Cortex of kidney (tissue), 1 donor: ENCODE measurements at places on chromosomes 3 and 15.

DNA sequence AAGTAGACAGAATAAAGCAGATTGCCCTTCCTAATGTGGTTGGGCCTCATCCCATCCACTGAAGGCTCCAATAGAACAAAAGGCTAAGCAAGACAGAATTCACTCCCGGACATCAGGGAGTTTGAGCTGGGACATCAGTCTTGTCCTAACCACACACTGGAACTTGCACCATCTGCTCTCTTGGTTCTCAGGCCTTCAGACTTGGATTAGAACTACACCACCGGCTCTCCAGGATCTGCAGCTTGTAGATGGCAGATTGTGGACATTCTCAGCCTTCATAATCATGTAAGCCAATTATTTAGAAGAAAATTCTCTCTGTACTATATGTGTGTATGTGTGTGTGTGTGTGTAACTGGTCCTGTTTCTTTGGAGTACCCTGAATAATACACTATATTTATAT, 394.7 kb upstream of the LMCD1 start:
- DNase-seq, result no peak

GRCh38 chr3:11392014-11392859, 120.0 kb downstream of the ATG7 start:
- DNase-seq, result no peak

GRCh38 chr3:148651549-148651948, 46.2 kb upstream of the AGTR1 start:
- DNase-seq, result no peak

DNA sequence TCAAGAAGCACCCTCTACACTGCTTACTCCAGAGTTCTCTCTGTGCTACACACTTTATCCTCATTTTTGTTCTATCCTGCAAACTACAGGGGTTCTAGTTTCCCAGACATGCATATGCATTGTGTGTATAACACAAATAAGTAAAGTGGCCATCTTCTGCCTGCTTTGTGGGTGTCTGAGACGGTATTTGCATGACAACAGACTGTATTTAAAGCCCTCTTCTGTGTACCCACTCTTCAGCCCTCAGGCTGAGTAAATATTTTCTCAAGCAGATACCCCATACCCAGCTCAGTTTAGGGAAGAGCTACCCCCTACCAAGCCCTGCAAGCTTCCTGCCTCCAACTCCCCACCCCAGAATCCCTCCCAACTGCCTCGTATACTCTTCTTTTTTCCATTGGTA, 31.7 kb downstream of the SYNPR start:
- DNase-seq, result no peak

DNA sequence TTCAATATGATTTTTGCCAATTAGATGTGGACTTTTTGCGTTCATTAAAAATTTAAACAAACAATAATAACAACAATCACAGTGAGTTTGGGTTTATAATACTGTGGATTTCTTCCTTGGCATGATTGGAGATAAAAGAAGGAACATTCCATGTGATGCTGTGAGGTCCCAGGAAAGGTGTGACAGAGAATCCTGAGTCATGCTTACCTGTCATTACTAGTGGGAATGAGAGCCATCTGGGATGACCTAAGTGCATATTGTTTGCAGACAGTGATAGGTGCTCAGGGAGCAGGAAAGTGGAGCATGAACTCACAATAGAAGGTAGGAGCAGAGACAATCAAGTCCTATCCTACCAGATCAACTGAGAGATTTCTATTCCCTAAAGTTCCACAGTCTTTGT, 766.5 kb upstream of the CFAP20DC start:
- no peak for DNase-seq

GRCh38 chr15:75641603-75642002, 1.6 kb upstream of the IMP3 start:
- DNase-seq, result no peak

GRCh38 chr15:85609492-85609891, 185.2 kb downstream of the KLHL25 start:
- no peak for DNase-seq

- no peak for DNase-seq
These were observed 98.1 kb downstream of the CADPS start for GRCh38 chr3:62777130-62777529.

DNA sequence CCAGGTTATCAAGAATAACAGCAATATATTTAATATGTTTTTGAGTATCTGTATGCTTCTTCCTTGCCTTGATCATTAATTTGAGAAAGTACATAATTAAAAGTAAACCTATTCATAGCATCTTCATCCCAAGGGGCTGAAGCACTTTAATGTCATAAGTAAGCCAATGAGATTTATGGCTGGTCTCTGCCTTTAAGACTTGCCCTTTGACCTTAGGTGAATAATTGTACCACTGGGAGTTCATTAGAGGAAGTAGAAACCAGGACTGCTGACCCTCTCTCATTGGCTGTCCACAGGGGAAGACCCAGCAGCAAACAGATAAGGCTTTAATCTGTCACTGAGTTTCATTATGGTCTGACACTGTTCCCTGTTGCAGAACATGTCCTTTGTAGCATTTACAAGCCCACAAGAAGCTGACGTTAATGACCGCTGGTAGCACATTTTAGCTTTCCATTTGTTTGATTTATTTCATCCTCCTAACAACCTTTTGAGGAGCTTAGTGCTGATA, 16.3 kb upstream of the ERC2 start:
- no peak for DNase-seq

- DNase-seq, result no peak
These were observed 37.2 kb upstream of the ANPEP start for GRCh38 chr15:89851673-89852341.

GRCh38 chr3:142897807-142898206, 8.9 kb upstream of the PCOLCE2 start:
- no peak for DNase-seq

- no peak for DNase-seq
These were observed 83.3 kb downstream of the ANKRD28 start for GRCh38 chr3:15714448-15714847.

- no peak for DNase-seq
These were observed 88.8 kb downstream of the THBS1 start for GRCh38 chr15:39669661-39670060.

DNA sequence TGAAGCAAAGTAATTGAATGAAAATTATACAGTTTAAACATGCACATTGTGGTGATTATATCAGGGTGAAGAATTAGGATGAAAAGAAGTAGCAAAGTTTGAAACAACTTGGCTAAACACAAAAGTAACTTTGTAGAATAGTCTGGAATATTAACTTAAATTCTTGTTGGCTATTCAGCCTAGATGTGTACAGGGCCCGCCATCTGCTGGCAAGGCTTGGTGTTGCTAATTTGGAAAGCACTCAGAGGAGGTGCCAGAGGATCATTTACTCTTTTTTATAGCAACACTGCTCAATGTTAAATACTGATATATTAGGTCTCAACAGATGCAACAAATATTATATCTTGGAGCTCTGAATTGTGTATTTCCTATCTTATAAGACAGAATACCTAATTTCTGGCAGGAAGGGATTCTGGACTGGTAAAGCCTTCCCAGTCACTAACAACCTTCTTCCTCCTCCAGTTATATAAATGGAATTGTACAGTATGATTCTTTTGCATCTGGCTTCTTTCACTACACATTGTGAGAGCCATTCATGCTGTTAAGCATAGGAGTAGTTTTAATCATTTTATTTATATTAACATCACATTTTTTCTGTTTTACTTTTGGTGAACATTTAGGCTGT, 36.1 kb downstream of the TTC23 start:
- DNase-seq, result no peak

- DNase-seq, result no peak
These were observed 660 bp downstream of the ZNF106 start for GRCh38 chr15:42490291-42490670.

- DNase-seq, result no peak
These were observed 149.7 kb upstream of the NPHP3 start for GRCh38 chr3:132871956-132872355.

- no peak for DNase-seq
These were observed 733.0 kb upstream of the DPPA4 start for GRCh38 chr3:110070161-110070916.

- DNase-seq, result no peak
These were observed 21.6 kb upstream of the PLXNA1 start for GRCh38 chr3:126961191-126961790.
